Hypothalamus (tissue), 51 donors: ENCODE measurements at places on chromosomes 12 and 14.

DNA sequence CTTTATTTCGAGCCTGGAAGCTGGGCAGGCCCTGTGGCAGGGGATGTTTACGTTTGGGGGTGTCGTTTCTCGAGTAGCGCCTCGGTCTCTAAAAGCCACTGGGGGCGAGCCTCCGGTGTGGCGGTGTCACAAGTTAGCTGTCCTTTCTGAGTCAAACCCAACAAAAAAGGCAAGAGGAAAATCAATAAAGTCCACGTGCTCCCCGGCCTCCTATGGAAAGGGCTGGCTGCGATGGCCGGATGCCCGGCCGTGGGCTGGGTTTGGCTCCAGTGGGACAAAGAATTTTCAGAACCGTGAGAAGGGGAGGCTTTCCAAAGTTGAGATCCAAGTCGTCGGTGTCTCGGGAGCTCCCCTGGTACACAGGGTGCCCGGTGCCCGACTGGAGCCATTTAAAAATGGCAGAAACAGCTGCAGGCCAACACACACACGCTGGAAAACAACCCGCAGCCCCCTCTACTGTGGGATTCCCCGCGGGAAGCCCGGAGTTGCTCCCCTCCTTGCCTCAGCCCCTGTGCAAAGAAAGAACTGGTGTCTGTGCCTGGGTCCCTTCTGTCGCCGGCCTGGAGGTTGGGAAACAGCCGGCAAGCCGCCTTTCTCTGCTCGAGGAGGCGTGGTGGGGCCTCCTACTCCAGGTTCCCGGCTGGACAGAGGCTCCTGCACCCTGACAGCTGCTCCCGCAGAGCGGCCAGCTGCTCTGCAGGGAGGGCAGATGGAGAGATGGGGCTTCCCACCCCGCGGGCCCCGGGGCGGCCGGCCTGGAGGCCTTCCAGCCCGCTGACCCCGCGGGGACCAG is 1.9 kb downstream of the BCL7A start:
- DNase-seq = no peak

DNA sequence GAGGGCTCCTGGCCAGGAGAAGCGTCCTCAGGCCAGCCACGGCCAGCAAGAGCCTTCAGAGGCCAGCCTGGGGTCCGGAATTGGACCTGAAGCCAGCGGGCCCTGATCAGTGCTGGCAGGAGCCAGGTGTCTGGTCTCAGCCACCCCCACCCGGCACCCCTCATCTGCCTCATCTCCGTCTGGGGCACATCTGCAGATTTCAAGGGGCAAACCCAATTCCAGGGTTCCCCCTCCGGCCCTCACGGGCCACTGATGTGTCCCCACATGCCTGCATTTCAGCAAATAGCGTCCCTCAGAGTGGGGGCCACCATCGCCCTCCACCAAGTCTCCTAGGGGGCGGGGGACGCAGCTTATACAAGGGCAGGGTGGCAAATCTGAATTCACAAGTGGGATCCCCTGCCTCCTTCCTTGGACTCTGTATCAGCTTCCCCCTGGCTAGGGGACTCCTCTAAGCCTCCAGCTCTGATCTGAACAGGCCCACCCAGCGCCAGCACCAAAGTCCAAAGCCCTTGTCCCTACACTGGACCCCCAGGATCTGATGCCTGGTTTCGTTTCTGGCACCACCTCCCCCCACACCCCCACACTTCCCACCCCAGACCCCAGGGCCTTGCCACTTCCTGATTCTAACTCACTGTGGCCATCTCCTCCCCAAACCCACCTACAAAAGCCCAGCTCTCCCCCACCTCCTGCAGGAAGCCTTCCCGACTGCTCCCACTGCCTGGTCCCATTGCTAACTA is 10.1 kb downstream of the TMEM179 start:
- DNase-seq = no peak

DNA sequence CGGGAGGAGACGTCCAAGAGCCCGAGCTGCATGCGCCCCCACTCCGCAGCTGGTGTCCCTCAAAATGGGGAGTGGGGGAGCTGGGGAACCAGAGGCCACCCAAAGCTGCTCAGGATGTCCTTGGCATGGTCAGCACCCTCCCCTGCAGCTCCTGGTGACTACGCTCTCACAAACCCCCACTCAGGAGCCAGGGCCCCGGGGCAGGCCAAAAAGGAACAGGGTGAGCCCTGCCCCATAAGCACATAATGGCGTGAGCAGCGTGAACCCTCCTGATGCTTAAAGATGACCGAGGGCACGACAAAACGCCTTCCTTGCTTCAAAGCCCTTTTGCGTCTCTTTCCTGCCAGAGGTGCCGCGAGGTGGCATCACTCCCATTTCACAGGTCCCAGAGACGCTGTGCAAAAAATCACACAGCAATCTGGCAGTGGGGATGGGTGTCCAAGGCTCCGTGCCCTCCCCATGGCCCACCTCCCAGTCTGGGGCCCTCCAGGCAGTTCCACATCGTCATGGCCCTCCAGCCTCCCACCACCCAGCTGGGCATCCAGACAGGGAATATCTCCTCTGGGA is 13.5 kb downstream of the NCOR2 start:
- DNase-seq = no peak

DNA sequence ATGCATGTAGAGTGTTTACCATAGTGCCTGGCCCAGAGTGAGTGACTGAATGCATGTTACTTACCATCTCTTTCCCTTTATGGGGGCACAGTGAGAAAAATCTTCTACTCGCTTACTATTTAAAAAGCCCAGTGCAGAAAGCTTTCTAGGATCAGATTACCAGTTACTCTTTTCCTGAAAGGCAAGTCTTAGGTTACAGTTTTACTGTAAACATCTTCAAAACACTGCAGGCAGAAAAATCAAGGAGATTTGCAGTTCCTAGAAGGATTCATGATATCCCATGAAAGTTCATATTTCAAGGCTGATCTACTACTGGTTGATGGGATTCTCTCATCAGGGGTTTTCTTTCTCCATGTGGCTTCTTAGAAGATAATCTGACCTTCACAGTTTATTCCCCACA is 29.3 kb upstream of the DAAM1 start:
- no peak for DNase-seq

DNA sequence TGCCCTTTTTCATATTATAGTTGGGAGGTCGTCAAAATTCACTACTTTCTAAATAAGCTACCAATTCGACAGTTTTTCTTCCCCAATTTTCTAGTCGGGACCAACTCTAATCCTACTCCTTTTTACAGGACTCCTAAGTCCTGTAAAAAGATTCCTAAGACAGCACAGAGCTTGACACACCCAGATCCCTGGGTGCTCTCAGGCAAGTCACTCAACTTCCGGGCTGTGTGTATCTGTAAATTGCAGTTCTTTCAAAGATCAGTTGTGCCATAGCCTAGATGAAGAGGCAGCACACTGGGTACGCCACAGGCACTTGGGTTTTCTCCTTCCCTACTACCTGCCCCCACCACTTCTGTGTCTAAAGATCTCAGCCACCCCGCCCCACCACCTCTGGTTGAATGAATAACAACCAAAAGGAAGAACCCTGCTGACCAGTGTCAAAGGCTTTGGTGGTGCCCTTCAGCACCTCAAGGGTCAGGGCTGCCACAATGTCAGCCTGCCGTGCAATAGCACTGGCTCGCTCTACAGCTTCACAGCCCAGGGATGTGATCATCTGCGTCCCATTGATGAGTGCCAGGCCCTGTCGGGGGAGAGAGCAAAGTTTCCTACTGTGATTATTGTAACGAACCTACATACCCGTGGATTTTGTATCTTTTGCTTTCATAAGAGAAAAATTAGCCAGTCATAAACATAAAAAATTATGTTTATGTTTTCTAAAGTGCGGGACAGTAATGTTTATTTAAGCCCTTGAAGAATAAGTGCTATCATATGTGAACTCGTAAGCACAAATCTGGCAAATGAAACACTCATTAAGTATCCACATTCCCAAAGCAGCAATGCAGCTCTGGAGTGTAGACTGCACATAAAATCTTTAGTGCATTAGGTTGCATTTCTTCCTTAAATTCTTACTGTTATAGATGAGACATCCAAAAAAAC is 9.2 kb downstream of the HAL start:
- no peak for DNase-seq

GRCh38 chr14:83556065-83556464 is 1973.9 kb upstream of the FLRT2 start:
- DNase-seq = no peak

- DNase-seq = no peak
Measured at GRCh38 chr12:102441077-102441596, 39.2 kb downstream of the IGF1 start.

DNA sequence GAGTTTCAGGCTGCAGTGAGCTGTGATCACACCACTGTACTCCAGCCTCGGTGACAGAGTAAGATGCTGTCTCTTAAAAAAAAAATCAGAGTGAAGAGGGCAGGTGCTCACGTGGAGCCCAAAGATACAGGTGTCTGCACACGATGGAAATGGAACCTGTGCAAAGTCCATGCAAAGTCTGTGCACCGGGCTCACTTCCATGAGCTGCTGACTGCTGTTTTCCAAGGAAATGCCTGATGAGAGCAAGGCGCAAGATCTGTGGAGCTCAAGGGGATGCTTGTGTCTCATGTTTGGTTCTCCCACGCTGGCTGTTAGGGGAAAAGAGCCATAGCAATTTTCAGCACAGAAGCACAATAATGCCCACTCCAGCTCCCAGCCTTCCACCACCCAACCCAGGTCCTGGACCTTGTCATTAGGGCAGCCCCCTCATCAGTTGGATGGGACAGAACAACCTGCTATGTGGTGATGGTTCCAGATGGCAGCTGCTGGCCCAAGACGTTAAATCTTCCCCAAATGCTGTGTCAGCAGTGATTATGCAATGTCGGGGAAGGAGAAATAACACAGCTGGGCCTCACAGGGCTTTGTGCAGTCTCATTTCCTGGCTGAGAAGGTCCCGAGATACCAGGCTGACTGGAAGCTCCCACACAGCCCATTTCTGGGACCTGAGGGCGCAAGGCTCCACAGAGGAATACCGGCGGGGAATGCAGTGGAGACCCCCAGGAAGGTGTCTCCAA is 27.9 kb upstream of the DICER1 start:
- no peak for DNase-seq

DNA sequence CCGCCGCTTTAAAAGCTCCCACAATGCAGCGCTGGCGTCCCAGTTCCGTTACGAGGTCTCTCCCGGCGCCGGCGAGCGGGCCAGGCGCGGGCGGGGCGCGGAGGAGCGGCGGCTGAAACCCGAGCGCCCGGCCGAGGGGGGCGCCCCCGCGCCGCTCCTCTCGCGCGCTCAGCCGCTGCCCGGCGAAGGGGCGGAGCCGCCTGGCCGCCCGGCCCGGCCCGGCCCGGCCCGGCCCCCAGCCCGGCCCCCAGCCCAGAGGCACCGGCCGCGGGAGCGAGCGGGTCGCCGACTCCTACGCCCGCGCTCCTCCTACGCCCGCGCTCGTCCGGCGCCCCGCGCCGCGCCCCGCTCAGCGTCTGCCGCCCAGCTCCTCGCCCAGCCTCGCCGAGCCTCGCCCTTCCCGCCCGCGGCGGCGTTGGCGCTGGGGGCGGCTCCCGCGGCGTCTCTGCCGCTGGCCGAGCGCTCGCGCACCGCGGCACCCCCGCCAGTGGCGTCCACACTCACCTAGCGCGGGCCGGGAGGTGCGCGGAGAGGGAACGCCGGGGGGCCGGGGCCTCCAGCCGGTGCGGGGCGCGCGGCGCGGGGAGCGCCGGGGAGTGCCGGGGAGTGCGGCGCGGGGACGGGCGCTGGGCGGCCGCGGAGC is at the start of gene RASSF8:
Gene RASSF8, plus strand, starts transcription at position 255 of the 643 bp plus-strand sequence. CDS start 96,662 bp downstream, outside the sequence.
- peak; percentile 77 for DNase-seq

DNA sequence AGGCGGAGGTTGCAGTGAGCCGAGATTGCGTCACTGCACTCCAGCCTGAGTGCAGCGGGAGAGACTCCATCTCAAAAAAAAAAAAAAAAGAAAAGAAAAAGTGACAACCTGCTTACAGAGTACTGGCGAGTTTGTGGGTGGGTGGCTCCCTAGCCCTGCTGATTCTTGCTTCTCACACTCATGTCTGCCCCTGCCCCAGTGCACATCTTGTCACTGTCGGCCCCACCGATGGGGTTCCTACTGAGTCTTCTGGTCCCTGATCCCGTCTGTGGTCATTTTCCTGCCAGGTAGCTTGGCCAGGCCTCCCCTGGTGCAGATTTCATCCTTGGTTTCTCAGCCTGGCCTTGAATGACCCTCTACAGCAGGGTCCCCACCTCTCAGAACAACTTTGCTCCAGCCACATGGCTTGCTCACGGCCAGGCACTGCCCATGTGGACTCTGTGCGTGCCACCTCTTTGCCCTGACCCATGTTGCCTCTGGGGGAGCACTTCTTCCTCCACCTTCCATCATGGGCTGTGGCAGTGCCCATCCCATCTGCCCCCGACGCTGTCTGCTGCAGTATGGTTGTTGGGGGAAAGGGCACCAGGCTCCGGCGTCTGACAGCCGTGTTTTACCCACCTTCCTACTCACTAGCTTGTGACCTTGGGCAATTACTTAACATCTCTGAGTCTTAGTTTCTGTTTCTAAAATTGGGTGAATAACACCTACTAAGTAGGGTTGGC is 2.1 kb upstream of the PTPN6 start:
- DNase-seq = no peak

DNA sequence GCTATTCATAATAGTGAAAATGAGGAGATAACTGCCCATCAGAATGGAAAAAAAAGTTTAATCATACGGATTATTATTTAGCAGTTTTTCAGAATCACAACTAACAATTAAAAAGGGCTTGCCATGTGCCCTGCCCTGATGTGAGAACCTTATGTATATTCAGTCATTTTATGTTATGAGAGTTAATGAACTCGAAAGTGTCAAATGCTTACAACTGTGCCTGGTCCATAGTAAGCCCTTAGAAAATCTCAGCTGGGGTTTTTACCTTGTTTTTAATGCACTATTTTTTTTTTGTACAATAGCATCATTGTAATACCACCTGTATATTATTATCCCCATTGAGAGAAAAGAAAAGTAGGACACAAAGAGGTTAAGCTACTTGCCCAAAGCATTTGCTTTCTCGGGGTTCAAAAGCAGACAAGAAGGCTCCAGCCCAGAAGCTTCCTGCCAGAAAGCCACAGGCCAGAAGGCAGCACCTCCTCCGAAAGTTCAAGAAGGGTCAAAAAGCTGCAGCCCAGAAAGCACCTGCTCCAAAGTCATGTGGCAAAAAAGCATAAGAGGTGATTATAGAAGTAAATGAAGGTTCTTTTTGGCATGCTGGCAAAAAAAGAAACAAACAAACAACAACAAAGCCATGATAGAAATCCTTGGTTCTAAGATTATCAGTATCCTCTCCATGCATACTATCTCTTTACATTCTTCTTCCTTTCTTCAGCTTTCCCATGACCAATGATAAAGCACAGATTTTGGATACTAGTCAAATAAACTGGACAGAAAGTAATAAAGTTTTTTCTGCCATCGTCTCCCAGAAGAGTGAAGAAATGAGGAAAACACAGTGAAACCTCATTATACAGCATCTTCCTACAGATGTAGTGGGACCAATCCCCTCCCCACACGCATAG is 59.1 kb upstream of the NAP1L1 start:
- no peak for DNase-seq
